Activated CD4-positive, alpha-beta T cell treated with anti-CD3 and anti-CD28 coated beads, Interleukin-2, Interleukin-6, amounts not matched to agents 100 ng/mL and 50 ng/mL, durations not matched to agents 16 hours and 8 hours (primary cell): ENCODE measurements at places on chromosomes 11 and 22.

- DNase-seq = no peak
Measured at GRCh38 chr11:120532082-120532831, 20.7 kb downstream of the GRIK4 start.

- no peak for DNase-seq
Measured at GRCh38 chr22:25869771-25870170, 127.8 kb downstream of the MYO18B start.

DNA sequence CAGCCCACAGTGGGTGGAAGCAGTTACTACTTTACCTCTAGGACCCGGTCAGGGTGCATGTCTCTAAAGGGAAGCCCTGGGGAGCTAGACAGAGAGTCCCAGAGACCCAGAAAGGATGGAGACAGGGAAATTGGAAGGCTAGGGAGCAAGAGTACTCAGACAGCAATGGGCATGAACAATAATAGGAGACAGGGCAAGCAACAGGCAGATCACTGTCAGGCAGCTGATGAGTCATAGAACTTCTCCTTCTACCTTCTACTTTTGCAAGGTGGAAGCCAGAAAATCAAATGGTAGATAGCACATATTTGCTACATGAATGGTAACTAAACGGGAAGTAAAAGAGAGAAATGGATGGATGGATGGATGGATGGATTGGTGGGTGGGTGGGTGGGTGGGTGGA lies 19.6 kb downstream of the CD5 start:
- DNase-seq = no peak

GRCh38 chr11:10287140-10287539 lies 6.9 kb downstream of the SBF2 start:
- DNase-seq = no peak

DNA sequence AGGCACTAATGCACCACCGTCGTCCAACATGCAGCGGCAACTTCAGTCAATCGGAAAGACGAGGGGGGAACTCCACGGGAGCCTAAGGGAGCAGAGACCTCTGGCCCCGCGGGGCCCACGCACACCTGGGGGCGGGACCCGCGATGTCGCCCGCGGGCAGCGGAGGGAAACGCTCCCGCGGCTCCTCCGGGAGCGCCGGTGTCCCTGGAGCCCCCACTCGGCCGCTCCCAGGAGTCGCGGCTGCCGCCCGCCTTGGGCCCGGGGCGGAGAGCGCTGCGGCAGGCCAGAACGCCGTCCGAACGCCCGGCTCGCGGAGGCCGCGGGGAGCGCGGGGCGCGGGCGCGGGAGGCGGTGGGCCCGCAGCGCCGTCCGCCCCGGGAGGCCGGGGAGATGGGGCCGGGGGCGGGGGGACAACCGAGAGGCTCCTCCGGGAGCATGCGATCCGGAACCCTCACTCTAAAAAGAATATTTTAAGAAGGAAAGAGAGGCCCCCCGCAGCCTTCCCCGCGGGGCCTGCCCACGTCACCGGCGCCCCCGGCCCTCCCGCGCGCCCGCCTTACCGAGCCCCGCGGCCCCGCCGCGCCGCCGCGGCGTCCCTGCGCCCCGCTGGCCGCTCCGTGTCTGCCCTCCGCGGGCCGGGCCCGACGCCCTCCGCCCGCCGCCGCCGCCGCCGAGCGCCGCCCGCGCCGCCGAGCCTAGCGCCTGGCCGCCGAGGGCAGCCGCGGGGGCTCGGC lies 86.6 kb upstream of the ARHGAP32 start:
- DNase-seq = no peak

DNA sequence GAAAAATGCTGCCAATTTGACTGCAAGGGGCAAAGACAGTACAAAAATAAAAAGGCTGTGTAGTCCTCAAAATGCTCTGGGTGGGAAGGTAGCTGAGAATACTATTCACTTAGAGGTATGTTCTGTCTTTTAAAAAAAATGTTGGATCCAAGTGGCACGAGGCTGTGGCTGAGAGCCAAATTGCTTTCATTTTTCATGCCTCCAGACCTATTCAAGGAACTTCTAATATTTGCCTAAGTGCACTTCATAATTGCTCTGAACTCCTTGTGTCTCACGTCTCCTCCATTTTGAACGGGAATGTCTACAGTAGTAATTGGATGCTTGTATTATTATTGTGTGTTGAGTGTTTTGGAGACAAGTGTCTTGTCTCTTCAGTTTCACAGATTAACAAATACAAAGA lies 19.1 kb upstream of the SLC22A25 start:
- no peak for DNase-seq

GRCh38 chr11:42407341-42407740 lies 904.5 kb upstream of the API5 start:
- DNase-seq = no peak
